ENCODE measurements at places on chromosomes 12 and 14.

- DNase-seq: no peak
Measured at GRCh38 chr14:65261425-65261920, 151.1 kb upstream of the FUT8 start.

GRCh38 chr12:49471557-49471956 is 67.3 kb upstream of the KCNH3 start:
- no peak for DNase-seq

GRCh38 chr12:120060196-120060595 is 56.4 kb downstream of the RAB35 start:
- no peak for DNase-seq

GRCh38 chr12:9697619-9698018 is 28.1 kb downstream of the CLEC2D start:
- DNase-seq: no peak

DNA sequence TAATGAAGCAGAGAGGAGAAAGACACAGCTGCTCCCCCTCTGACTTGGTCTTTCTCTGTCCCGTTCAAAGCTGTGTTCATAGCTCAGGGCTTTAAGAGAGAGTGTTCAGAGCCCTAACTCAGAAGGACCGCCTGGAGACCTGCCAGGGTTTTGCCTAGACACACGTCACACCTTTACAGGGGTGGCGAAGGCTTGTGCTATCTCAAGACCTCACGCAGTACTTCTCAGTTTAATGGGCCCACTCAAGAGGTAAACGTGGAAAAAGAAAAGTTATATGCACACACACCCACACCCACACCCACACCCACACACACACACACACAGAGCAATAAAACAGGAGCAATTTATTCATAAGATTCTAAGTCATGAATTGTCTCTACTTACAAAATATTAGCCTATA is 374.3 kb downstream of the C12orf75 start:
- DNase-seq: no peak

DNA sequence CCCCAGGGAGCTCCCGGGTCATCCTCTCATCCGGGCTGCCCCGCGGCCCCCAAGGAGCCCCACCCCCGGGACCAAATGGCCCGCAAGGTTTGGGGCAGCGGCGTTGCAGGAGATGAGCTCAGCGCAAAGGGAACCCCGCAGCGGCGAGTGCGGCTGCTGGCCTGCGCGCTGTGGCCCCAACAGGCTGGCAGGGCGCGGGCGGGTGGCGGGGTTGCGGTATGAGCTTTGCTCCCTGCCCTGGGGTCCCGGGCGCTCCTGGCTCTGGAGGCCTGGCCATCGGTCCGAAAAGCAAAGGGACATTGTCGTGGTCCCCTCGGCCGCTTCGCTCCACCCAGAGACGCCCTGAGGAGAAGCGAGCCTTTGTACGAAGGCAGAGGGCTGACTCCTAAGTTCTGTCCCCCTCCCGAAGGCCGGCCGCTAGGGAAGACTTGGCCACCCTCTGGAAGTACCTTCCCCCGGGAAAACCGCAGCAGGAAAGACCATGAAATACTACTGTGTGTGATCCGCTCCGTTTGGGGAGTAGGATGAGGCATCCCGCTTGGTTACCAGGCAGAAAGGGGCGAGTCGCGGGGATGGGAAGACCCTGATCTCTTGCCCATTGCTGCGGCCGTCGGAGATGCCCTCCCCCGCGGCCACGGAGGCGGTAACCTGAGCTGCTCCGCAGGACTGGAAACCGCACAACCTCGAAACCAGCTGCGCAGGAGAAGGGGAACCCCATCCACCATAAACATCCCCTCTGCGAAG is 620 bp upstream of the NID2 start:
- no peak for DNase-seq

GRCh38 chr12:102730996-102731395 is 186.0 kb downstream of the PAH start:
- DNase-seq: no peak

- no peak for DNase-seq
Measured at GRCh38 chr12:97109441-97109840, 202.4 kb downstream of the NEDD1 start.

- DNase-seq: no peak
Measured at GRCh38 chr12:60197589-60197988, 601.8 kb downstream of the SLC16A7 start.

- DNase-seq: no peak
Measured at GRCh38 chr12:76003355-76003638, 28.3 kb downstream of the PHLDA1 start.

DNA sequence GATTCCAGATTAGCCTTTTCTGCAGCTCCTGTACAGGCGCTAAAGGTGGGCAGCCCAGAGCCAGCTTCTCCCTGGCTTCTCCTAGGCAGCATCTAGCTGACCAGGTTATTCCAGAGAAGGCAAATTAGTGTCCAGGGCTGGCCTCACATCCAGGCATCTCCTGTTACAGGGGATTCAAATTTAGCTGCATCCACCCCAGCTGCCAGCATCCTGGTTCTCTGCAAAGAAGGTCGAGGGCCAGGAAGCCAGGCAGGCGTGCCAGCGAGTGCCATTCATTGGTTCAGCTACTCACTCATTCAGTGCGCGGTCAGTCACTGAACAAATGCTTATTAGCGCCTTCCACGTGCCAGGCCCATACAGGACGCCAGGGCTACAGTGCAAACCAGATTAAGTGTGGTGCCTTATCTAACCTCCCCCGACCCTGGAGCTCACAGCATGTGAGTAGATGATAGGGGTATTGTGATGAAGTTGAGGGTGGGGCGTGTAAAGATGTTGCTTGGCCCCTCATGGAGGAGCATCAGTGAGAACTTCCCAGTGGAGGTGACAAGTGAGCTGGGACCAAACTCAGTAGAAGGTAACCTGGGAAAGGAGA is 15.7 kb upstream of the FAM222A start:
- DNase-seq: no peak

DNA sequence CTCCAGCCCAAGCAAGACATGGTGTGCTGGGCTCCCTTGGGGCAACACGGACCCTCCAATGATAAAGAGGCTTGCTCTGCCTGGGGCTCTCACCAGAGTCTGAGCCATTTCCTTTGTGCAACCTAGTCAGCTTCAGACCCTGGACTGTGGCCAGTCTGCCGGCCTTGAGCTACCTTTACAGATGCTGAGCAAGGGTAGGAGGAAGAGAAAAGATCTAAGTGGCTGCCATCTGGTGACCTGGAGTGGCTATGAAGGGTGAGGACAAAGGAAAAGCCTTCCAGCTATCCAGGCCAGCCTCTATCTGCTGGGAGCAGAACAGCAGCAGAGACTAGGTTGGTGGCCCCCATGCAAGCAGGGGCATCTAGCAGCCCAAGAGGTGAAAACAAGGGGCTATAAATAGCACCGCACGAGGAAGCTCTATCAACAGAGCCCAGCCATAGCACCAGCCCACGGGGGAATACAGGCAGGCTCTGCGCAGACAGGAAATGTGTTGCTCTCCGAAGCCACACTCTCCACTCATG is 230.1 kb downstream of the FOXN3 start:
- no peak for DNase-seq

GRCh38 chr12:3042826-3043225 is 34.4 kb upstream of the TSPAN9 start:
- no peak for DNase-seq

- no peak for DNase-seq
Measured at GRCh38 chr14:47710581-47710980, 35.2 kb upstream of the MDGA2 start.

GRCh38 chr14:56075301-56075700 is 42.9 kb upstream of the PELI2 start:
- DNase-seq: no peak

- no peak for DNase-seq
Measured at GRCh38 chr14:91810699-91811098, 56.6 kb downstream of the TC2N start.

- no peak for DNase-seq
Measured at GRCh38 chr12:42762395-42762925, 172.9 kb upstream of the PRICKLE1 start.

GRCh38 chr12:125259178-125259867 is 194.1 kb downstream of the AACS start:
- no peak for DNase-seq

GRCh38 chr12:4117386-4118016 is 156.1 kb upstream of the CCND2 start:
- no peak for DNase-seq

- no peak for DNase-seq
Measured at GRCh38 chr12:120399531-120399930, 30.6 kb upstream of the MSI1 start.

DNA sequence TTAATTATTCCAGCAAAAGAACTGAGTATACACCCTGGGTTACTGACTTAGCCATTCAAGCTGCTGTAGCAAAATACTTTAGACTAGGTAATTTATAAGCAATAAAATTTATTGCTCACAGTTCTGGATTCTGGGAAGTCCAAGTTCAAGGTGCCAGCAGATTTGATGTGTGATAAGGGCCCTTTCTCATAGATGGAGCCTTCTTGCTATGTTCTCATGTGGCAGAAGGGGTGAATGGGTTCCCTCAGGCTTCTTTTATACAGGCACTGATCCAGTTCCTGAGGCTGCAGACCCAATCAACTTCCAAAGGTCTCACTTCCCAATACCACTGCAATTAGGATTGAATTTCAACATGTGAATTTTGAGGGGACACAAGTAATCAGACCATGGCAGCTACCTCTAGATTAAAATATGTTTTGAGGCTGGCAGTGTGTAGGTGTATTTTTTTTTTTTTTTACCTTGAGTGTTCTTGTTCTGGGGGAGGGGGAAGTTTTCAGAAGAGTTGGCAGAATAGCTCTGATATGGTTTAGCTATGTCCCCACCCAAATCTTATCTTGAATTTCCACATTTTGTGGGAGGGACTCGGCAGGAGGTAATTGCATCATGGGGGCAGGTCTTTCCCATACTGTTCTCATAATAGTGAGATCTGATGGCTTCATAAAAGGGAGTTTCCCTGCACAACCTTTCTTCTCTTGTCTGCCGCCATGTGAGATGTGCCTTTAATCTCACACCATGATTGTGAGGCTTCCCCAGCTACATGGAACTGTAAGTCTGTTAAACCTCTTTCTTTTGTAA is 178.2 kb downstream of the RASSF9 start:
- DNase-seq: no peak

- DNase-seq: no peak
Measured at GRCh38 chr12:32322354-32322753, 77.0 kb upstream of the FGD4 start.

Measured in thoracic aorta (tissue), 2 donors.